ENCODE measurements at places on chromosomes 2 and 18.

DNA sequence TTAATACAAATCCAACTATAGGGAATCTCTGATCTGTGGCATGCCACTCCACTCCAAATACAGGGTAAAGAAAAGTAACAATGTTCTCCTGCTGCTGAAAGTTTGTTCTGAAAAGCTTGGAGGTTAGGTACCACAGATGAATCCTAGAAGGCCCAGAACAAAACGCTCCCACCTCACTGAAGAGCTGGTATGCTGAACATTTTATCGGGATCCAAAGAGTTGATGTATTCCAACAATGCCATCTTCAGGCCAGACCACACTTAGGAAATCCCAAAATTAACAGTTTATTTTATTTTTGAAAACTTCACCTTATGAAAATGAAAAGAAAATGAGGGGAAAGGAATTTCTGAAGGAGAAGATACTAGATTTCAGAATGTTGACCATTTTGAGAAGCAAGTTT is 145.1 kb upstream of the CDH19 start:
- no peak for DNase-seq

DNA sequence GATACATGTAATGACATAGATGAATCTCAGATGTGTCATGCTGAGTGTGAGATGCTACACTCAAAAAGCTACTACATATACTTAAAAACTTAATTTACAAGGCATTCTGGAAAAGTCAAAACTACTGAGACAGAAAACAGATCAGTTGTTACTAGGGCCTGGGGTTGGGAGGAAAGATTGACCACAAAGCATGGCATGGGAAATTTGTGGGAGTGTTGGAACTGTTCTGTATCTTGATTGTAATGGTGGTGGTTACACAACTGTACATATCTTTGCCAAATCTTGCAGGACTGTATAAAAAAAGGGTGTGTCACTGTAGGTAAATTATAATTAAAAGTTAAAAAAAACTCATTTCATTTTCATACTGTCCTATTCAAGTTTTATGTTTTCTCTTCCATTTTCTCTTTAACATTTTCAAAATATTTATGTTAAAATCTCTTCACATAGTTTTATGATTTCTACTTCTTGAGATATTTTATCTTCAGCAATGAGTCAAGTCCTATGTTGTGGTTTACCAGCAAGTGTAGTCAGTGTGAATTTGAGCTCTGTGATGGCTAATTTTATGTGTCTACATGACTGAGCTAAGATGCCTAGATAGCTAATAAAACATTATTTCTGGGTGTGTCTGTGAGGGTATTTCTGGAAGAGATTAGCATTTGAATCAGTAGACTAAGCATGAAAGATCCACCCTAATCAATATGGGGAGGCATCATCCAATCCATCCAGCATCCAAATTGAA is 58.6 kb upstream of the VRK2 start:
- DNase-seq = no peak

- DNase-seq = no peak
Measured at GRCh38 chr2:138104071-138104470, 139.8 kb downstream of the HNMT start.

- no peak for DNase-seq
Measured at GRCh38 chr2:16674154-16674553, 8.5 kb upstream of the CYRIA start.

- no peak for DNase-seq
Measured at GRCh38 chr2:214987261-214987660, 151.2 kb downstream of the ABCA12 start.

DNA sequence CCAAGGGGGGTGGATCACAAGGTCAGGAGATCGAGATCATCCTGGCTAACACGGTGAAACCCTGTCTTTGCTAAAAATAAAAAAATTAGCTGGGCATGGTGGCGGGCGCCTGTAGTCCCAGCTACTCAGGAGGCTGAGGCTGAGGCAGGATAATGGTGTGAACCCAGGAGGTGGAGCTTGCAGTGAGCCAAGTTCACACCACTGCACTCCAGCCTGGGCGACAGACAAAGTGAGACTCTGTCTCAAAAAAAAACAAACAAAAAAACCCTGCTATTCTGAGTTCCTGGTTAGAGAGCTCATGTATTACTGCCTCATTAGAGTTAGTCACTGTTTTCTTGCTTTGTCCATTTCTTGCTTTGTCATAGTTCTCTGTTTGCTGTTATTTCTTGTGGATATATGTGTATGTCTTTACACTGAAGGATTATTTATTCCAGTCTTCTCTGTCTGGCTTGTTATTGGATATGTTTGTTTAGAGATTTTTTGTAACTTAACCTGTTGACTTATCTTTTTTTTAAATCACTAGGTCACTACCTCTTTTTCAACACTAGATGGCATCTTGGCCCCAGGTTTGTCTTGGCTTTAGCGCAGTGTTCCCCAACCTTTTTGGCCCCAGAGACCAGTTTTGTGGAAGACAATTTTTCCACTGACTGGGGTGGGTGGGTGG is 17.0 kb downstream of the TTLL4 start:
- DNase-seq = no peak

GRCh38 chr2:26519396-26520147 is 41.6 kb upstream of the OTOF start:
- no peak for DNase-seq

GRCh38 chr2:44098050-44098449 is 70.6 kb upstream of the PPM1B start:
- DNase-seq = no peak

- DNase-seq = peak; percentile 54
Measured at GRCh38 chr2:17643031-17643615, 102.6 kb downstream of the VSNL1 start.

DNA sequence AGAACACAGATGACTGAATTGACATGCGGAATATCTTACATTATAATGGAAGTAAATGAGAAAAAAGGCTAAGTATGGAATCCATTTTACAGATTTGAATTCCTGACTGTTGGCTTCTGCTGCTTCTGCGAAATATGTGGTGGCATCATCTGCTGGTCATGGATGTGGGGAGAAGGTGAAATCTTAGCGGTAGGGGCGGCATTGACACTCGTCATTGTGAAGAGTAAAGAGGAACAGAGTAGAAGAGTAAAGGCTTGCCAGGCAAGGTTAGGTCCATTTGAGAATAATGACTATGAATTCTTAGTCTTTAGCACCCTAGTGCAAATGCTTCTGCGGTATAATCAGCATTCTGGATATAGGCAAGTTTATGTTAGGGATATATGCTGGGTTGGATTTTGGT is 32.4 kb downstream of the ACTR3 start:
- no peak for DNase-seq

DNA sequence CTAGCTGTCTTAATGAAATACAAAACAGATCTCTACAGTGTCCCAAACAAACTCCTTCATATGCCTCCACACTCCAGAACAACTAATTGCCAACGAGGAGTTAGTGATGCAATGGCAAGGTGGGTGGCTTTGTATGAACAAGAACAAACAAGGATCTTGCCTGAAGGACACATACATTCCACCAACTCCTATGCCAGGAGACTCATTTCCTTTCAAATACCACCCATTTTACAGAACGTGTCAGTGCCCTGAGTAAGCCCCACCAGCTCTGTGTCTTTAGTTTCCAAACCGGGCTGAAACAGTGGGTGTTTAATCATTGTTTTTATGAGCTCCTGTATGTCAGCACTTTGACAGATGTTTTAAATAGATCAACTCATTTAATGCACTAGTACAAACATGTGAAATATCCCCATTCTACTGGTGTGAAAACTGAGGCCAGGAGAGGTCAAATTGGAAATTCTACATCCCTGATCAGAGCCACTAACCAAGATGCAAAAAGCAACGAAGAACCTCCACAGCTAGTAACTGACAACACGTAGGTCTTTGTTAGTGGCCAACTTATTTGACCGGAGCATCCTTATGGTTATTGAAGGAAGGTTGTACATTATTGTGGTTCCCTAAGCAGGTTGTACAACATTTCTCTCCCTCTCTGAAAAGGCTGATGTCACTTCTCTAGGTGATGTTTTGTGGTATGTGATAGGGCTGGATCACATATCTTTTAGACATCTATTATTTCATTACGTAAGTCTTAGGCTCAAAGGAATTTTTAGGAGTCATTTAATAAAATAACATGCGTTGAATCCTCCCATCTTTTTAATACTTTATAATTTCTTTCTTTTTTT is 534.9 kb upstream of the TNP1 start:
- no peak for DNase-seq

DNA sequence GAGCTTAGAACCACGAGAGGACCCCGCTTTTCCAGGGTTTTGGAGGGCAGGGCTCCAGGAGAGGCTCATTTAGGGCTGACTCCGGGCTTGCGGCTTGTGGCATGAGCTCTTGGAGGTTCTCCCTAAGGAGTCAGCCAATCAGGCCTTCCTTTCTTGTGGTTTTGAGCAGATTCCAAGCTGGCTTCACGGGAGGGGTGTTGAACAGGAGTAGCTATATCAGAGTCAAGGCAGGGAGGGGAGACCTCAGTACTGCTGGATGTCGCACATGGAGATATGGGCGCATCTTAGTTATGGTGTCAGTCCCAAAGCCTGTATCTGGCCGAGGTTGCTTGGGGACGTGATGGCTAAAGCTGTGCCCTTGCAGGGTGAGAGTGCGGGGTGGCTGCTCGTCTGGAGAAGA is 98.6 kb downstream of the AGAP1 start:
- no peak for DNase-seq

DNA sequence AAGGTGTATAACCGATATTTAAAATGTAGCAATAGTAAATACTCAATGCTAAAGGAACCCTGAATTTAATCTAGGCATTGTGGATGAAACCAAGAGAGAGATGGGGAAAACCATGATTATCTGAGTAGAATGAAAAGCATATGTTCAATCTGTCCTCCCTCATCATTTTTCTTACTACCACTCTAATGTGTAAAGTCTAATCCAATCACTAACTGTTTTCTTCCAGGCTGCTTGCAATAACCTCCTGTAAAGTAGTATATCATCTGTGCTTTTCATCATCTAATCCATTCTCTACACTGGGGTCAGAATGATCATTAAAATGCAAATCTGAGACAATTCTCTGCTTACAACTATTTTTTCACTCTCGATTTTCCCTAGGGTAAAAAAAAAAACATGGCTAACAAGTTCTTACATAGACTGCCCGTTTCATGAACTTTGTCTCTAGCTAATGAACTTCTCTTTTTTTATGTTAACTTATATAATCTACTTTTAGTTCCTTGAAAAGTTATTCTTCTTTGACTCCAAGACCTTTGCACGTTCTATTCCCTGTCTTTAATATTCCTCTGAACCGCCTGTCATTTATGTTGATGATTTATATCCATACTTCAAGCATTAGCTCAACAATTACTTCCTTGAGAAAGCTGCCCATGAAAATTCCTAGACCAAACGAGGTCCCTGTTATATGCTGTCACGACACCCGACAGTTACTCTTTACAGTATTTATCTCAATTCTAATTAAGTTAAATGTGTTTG is 94.7 kb upstream of the SLC8A1 start:
- no peak for DNase-seq

GRCh38 chr2:166632616-166633015 is 138.6 kb upstream of the SCN7A start:
- DNase-seq = peak; percentile 86

DNA sequence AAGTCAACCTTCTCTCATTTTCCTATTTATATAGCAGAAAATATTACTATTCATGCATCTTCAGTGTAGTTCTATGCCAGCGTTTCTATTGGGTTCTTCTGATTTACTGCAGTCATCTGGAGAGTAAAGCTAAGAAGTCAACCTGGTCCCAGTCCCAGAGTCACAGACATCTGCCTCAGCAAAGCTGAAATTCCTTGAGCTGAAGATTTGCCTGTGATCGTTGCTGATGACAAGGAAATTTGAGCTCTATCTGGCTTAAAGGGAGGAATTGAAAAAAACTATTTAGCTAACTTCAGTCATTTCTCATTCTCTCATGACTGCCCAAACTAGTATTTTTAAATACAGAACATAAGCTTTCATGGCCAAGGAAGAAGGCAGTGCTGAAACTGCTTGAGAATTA is 45.7 kb downstream of the RND3 start:
- DNase-seq = no peak

GRCh38 chr2:99395589-99396130 is 58.5 kb downstream of the EIF5B start:
- no peak for DNase-seq

DNA sequence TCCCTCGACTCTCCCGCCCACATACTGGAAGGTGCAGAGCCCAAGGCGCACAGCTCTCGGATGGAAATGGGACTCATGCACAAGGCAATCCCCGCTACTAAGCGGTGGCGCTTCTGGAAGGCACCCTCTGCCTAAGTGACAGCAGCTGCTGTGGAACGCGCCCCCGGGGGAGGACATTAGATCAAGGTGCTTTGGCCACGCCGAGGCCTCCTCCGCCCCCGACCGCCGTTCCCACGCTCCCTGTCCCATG is 202 bp downstream of the MCEE start:
- DNase-seq = no peak

GRCh38 chr18:68721681-68722583 is 7.0 kb upstream of the TMX3 start:
- no peak for DNase-seq

DNA sequence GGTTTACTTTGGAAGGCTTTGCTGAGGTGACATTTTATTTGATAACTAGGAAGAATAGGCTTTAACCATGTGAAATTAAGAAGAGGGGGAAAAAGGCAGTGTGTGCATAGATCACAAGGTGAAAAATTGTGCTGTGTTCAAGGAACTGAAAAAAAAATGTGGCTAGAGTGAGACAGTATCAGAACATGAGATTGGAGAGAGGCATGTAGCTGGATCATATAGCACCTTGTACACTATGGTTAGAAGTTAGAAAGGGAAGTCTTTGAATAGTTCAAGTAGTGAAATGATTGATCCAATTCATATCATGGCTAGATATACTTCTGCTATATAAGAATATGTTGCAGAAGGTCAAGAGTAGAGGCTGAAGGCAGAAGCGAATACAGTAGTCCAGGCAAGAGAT is 12.3 kb upstream of the TNFRSF11A start:
- no peak for DNase-seq

- DNase-seq = no peak
Measured at GRCh38 chr2:218569661-218570500, 1.2 kb downstream of the CNOT9 start.

- DNase-seq = no peak
Measured at GRCh38 chr18:445055-445454, 55.4 kb downstream of the COLEC12 start.

DNA sequence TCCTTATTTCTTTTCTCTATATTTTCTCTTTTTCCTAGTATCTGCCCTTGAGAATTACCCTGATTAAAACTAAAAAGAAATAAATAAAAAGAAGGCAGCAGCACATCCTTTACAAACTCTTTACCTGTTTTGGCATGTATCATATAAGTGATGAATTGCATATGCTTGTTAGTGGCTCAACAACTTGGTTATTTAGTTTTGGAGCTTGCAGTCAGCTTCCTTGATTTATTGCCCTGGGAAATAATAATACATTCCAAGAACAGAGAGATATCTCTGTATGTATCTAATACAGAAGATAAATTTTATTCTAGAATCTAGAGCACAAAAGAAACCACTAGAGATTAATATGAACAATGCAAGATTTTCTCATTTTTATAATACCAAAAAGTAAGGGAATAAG is 139.8 kb upstream of the ZC3H15 start:
- DNase-seq = no peak

Measured in smooth muscle cell of the brain vasculature (primary cell).